Dorsolateral prefrontal cortex (tissue), 122 donors: ENCODE measurements at places on chromosomes 4 and X.

DNA sequence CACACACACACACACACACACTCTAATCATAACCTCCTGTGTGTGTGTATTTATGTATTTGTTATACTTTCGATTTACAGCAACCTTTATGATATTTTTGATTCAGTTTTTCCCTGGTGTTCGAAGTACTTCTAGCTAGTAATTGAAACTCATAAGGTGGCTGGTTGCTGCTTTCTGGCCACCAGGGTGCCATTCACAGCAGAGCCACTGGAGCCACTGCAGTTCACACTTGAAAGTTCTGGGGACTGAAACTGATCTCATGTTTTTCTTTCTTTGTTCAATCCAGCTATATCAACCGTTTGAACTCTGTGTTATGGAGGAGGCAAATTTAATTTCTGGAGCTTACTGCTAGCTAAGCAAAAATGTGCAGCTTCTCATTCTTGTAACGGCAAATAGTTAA lies 419.4 kb downstream of the ADGRL3 start:
- DNase-seq, result no peak

DNA sequence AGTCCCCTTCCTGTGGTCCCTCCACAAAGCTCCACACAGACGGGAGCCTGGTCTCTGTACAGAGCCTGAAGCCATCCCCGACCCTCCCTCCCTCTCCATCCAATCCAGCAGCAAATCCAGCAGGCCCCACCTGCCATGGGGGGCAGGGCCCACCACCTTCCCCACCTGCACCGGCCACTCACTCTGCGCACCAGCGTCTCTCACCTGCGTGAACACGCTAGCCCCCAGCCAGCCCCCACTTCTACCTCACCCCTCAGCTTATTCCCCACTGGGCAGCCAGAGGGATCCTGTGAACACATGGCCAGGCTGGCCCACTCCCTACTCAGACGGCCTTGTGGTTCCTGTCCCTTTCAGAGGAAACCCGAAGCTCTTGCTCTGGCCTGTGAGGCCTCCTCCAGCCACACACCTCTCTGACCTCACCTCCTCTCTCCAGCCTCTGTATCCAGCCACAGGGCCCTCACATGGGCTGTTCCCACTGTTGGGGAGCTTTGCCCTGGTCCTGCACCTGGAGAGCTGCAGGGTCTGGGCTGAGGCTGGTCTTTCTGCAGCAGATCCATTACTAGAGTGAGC lies 70.9 kb downstream of the WFS1 start:
- DNase-seq, result no peak

GRCh38 chr4:47468706-47469365 lies 5.3 kb upstream of the COMMD8 start:
- no peak for DNase-seq

- DNase-seq, result no peak
Measured at GRCh38 chrX:7546551-7547080, 296.4 kb upstream of the VCX start.

- no peak for DNase-seq
Measured at GRCh38 chr4:73421708-73422457, 14.1 kb upstream of the AFP start.

DNA sequence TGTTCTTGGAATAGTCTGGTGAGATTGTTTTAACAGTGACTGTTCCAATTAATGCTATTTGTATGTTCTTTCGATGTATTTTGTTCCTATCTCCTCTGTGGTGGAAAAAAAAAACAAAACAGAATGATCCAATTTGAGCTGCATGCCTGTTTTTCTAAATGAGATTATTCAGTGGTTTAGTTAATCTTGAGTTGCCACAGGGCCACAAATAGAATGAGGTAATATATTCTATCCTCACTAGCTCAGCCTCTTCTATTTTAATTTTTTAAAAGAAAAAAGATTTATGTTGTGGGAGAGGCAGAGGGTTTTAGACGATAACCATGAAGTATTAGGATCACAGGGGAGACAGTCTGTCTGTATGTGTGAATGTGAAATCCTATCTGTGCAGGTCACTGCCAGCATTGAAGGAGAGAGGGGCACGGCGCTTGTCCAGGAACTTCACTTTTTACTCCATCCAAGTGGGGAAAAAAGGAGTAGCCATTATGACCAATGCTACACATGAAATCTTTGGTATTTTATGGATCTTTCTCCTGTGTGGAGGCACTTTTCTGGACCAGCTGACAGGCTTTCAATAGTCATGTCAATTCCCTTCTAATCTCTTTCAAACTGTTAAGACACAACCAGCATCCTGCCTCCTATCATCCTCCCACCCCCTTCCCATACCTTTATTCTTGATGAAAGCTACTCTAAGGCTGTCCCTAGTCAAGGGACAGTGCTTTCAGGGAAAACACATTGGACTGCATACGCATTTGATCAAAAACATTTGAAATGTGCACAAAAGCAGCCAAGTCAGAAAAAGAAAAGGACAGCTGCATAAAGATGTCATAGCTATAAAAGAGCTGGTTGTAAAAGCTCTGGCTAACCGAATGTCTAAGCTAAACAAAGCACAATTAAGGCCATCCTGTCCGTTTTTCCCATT lies 1063.8 kb upstream of the INTU start:
- DNase-seq, result no peak

DNA sequence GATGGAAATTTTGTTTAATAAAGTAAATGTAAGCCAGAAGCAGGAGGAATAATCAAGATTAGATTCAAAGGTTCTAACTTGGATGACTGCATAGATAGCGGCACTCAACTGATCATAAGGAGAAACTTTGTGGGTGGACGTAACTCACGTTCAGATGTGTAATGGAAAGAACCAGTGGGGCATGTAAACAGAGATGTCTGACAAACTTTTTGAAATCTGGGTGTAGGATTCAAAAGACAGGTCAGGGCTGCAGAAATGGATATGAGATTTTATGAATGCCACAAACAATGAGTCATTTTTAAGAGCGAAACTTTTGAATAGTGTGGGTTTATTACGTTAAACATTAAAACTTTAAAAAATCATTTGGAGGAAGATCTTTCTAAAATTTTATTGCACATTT lies 375.6 kb downstream of the GBA3 start:
- no peak for DNase-seq

DNA sequence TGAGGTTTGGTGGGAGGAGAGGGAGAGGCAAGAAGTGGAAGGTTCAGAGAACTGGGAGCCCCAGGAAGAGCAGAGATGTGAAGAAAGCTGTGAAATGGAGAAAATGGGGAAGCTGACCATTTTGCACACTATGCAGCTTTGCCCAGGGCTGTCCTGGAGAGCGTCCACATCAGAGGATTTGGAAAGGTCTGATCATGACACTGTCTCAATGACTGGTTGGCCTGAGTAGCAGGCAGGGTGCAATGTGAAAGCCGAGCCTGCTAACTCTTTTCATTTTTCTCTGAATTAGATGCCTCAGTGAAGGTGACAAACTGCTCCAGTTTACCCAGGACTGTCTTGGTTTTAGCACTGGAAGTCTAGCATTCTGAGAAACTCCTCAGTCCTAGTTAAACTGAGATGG lies 330.1 kb upstream of the RPS6KA3 start:
- no peak for DNase-seq

GRCh38 chrX:112083624-112084326 lies 1.2 kb upstream of the TRPC5 start:
- no peak for DNase-seq

- no peak for DNase-seq
Measured at GRCh38 chr4:140726776-140727500, 29.2 kb downstream of the TBC1D9 start.

- DNase-seq, result no peak
Measured at GRCh38 chrX:13599491-13599890, 30.1 kb downstream of the EGFL6 start.

DNA sequence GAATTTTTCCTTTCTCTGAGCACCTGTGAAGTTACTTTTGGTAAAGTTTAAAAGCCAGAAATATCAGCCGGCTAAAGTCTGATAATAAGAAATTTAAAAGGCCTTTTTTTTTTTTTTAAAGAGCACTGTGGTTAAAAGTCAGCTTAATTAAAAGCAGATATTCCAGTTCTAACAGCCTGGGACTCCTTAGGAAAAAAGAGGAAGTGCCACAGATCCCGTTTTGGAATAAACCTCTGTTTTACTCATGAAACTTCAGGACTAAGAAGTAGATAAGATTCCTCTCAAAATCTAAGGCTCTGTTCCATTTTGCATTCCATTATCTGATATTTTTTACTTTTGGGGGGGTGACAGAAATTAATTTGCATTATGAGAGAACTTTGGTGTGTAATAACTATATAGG lies 37.8 kb downstream of the ABCB7 start:
- DNase-seq, result no peak

DNA sequence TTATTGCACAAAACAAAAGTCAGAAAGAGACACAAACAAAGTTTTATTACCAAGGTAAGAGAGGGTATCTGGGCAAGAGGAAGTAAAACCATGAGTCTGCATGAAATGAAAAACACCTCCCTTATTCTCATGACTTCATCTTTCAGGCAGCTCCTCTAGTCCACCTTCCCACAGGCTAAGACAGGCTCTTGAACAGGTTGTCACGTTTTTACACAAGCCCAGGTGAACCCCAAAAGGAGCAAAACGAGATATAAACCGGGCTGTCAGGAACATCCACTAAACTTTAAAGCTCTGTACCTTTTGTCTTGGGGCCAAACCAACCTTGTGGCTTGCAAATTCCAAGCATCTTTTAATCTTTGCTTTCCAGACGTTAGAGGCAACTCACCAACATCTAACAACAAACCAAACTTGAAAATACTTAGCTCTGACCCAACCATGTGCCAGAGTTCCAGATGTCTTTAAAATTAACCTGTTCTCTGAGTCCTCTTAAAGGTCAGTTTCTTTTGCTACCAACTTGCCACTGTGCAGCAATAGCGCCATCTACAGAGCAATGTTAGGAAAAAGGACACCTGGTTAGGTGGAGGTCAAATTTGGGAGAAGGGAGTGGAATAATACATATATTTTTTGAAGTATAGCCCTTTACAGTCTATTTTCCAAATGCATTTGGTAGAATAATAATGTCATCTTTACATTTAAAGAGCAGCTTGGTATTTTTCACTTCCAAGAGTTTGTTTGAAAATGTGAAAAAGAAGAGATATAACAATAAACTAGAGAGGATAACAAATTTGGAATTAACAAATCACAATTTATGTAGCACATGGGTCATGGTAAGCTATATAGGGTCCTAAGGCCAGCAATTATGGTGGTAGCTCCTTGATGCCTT lies 73.1 kb downstream of the QRFPR start:
- no peak for DNase-seq

DNA sequence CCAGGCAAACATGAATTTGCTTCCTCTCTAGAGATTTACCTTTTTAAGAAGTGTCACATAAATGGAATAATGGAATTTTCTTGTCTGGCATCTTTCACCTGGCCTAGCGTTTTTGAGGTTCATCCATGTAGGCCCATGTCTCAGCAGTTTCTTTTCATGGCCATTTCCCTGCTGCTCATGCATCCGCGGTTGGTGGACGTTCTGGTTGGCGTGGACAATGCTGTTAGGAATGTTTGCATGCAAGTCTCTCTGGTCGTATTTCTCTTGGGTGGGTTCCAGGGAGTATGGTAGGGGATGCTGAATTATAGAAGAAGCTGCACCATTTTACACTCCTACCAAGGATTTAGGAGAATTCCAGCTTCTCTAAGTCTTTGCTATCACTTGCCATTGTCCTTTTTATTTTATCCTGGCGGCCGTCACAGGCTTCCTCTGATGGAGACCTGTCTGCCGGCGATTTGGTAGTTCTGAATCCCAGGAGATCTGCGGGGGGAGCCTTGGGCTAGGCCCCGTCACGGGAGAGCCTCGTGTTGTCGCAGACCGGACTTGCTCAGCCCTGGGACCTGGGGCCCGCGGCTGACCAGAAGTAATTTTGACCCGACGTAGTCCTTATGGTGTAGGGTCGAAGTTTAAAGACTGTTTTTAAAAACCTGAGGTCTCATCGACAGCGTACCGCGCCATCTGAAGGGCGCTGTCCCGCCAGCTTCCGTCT lies 56.9 kb upstream of the TADA2B start:
- peak; percentile 61 for DNase-seq

DNA sequence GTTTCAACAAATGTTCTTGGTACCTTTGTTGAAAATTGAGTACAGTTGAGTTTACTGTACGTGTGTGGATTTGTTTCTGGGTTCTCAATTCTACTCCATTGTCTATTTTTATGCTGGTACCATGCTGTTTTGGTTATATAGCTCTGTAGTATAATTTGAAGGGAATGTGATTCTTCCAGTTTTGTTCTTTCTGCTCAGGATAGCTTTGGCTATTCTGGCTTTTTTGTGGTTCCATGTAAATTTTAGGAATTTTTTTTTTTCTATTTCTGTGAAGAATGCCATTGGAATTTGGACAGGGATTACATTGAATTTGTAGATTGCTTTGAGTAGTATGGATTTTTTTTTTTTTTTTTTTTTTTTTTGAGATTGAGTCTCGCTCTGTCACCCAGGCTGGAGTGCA lies 373.4 kb downstream of the IL15 start:
- DNase-seq, result no peak

DNA sequence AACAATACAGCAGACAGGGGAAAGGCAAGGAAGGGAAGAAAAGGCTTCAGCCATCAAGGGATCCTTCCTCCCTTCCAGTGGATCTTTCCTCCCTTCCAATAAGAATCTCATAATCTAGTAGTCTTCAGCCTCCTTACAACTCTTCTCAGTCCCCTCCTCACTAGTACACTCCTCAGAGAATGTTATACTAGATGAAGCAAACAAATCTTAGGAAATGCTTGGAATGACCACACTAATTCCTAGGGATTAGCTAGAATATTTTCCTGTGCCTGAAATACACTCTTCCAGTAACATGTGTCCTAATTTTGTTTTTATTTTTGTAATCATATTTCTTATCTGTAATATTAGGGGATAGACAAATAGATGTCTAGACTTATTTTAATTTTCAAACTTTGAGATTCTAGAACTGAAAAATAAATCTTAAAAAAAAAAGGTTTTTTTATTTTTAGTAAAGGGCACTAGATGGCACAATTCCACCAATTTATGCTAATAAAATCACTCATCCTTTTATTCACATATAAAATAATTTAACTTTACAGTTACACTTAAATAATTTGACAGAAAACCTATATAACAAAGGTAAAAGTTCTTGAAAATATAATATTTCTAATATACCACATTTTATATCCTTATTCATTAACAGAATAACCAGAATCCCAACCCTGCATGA lies 7.0 kb upstream of the STPG2 start:
- DNase-seq, result no peak

DNA sequence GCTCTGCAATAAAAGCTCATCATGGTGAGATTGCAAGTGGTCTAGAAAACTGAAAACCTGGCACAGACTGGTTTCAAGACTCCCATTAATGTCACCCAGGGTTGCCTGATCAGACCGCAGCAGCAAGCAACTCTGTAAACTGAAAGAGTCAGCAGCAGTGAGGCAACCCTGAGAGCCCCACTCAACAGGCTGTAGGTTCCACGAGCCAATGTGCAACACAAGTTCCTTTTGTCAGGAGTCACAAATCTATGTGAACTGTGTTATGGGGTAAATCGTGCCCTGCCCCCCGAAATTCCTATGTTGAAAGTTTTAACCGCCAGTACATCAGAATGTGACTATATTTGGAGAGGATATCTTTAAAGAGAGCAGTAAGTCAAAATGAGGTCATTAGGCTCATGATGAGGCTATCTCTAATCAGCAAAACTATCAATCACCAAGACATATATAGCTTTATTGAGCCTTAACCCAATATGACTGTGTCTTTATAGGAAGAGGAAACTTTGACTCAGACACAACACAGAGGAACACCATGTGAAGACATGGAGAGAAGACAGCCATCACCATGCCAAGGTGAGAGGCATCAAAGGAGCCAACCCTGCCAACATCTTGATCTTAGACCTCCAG lies 94.0 kb downstream of the FBXO8 start:
- DNase-seq, result no peak

- no peak for DNase-seq
Measured at GRCh38 chrX:9539605-9540387, 74.9 kb downstream of the TBL1X start.

- DNase-seq, result peak; percentile 76
Measured at GRCh38 chrX:154804957-154805695, at the start of gene MPP1. Gene MPP1, minus strand, starts transcription at chrX:154805485. Its CDS starts 112 bp downstream, at chrX:154805373.
